ENCODE measurements at places on chromosomes 12 and 14.
A peak's percentile ranks its signal among the peaks of the same experiment; 100 is the strongest.

DNA sequence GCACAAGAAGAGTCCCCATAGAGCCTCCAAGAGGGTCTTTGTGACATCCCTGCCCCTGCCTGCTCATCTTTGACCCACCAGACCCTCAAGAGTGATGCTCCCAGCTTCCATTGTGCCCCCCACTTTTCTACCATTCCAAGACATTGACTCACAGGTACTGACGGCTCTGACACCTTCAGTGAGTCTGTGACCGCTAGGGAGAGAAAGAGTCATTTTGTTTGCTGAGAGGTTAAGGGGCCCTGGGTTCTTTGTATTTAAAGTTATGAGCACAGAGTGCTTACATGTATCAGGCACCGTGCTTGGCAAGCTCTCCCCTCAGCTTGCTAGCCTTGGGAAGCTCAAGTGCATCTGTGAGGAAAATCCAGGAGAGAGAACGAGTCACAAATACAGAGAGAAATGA, 7.1 kb upstream of the KRT82 start:
- no peak for DNase-seq

- no peak for DNase-seq
Measured at GRCh38 chr14:98946940-98947339, 325.1 kb downstream of the BCL11B start.

DNA sequence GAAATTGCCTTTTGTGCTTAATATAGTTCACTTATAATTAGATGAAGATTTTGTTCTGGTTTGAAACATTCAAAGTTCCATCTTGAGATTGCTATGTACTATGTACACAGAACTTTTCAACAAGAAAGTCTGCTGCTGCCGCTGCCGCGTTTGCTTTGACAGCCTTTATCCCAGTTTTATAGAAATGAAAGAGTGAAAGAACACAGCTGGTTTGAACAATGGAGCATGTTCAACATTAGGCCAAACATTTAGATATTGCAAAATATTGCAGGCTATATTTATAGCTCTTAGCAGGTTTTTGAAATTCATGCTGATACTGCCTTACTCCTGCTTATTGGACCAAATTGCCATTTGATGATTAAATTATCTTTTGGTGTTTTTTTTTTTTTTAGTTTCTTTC, 299.8 kb upstream of the PRKD1 start:
- DNase-seq: no peak

DNA sequence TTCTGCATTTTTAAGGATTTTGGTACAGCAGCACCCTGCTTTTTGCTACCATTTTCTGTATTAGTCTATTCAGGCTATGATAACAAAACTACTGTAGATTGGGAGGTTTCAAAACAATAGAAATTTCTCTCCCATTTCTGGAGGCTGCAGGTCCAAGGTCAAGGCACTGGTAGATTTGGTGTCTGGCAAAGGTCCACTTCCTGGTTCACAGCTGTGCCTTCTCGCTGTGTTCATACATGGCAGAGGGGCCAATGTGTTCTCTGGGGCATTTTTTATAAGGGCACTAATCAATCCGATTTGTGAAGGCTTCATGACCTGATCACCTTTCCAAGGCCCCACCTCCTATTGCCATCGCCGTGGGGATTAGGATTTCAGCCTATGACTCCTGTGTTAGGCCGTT, 268.1 kb upstream of the RTL1 start:
- no peak for DNase-seq

DNA sequence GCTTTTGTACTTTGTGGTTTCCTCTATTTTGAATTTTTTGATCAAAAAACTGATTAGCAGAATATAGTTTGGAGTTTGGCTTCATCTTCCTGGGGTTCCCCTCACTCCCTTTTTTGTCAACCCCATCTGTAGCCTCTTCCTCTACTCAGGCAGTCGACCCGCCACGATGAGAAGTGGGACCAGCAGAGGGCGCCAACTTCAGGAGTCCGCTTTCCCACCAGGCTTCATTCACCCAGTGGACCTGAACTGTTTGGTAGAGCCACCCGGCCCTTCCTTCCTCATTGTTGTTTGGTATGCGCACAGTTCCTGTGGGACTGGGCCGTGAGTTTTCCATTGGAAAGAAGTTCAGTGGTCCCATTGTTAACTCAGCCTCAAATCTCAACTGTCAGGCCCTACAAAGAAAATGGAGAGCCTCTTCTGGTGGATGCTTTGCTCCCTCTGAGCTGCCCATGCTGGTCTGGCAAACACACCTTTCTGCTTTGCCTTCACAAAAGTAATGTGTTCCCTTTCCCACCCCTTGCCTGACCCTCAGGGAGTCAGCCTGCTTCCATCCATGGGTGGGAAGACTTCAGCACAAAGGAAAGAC, 21.7 kb downstream of the TMBIM6 start:
- peak; percentile 82 for DNase-seq

DNA sequence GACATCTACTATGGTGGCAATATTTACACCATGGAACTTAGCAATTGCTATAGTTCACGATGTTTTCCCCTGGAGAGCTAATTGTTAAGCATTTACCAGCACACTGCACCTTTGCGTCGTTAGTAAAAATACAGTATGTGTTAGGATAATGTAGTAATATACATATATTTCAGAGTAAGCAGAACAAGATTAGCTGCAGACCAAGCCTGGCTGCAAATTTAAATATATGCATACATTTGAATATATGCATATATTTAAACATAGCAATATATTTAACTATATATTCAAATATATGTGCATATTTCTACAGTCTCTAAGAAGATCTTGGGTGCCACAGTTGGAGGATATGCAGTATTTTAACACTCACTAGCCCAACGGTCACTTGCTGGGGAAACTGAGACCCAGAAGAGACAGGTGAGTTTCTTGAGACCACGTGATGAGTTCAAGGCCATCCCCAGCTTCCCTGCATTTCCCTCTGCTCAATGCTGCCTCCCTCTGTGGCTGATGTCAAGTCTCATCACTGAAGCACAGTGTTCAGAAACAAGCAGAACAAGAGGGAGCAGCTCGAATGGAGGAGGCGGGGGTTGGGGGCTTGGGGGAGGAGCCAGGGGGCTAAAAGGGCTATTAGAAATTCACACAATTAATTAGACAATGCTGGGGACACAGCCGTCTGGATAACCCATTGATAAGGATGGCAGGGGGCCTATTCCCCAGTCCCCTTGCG, 708.0 kb downstream of the MED13L start:
- no peak for DNase-seq

DNA sequence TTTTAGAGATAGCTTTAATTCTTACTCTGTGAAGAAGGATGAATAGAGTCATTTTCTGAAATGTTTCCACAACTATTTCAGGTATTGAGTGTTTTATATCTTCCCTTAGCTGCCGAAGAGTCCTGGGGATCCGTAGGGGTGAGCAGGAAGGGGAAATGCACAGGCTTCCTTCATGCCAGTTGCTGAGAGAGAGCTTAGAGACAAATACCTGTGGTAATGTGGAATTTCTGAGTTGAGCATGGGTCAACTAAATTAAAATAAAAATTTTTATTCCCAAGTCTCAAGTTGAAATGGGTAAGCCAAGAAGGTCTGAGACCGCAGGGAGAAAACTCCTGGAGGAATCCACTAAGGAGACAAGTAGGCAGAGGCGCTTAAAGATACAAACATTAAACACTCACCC, 185.7 kb downstream of the DAD1 start:
- no peak for DNase-seq

DNA sequence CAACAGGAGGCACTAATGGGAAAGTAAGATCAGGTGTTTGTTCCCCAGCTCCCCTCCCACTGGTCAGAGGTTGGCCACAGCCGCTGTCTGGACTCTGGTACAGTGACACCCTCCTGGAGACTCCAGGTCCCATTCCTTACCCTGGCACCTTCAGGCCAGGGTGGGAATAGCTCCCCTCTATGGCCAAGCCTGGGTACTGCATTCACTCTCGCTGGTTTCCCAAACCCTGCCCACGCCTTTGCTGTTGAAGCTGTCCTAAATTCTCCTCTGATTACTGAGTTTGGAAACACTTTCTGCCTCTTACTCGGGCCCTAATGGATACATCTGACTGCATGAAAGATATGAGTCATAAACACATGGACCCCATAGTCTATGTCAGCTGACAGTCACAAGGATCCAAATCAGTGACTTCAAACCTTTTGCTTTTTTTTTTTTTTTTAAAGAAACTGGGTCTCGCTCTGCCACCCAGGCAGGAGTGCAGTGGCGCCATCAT, 17.9 kb downstream of the HRK start:
- DNase-seq: no peak

- DNase-seq: no peak
Measured at GRCh38 chr12:106985479-106985878, 1.5 kb downstream of the MTERF2 start.

DNA sequence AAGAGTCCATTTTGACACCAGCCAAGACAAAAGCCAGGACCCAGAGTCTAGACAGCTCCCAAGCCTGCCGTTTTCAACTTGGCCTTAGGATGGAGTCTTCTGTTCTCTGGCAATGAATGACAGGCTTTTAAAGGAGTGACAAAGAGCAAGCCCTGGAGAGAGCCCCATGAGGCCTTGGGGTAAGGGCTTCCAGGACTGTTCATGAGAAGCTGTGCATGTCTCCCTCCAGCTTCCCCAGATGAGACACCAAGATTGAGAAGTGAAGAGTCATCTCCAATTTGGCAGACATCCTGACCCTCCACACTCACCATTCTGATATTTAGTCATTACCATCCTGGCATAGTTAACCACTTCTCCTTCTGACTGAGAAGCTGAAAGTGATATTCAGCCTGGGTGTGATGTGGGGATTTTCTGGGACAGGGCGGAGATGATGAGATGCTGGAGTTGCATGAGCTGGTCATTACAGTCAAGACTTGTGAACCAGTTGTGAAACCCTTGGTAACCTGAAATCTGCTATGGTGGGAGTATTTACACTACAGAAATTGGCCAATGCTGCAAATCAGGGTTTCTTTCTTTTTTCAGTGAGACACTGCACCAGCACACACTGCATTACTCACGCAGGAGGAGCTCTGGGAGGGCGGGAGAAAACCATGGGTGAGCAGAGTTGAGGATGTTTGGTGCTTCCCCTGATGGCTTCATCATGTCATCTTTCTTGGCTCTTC, 77.8 kb downstream of the VCPKMT start:
- DNase-seq: no peak

DNA sequence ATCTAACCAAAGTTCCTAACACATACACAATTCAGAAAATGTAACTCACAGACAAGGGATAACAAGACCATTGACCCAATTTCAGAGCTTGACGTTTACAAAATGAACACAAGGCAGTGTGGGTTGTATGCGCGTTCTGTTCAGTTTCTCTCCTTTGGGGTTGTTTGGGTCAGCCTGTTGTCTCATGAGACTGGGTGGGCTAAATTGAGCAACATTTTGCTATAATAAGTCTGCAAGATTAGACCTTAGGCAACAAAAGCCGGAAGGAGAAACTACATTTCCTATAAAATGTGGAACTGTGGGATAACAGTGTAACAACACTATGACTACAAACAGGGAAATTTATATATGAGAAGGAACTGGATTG, 18.8 kb upstream of the LTA4H start:
- no peak for DNase-seq

GRCh38 chr12:19614601-19615383, 175.5 kb downstream of the AEBP2 start:
- DNase-seq: no peak

- peak; percentile 94 for DNase-seq
Measured at GRCh38 chr14:105180592-105181548, at the start of gene NUDT14. TSS of gene NUDT14 (minus strand) at chr14:105181312. CDS start at chr14:105181209, 103 bp downstream.

DNA sequence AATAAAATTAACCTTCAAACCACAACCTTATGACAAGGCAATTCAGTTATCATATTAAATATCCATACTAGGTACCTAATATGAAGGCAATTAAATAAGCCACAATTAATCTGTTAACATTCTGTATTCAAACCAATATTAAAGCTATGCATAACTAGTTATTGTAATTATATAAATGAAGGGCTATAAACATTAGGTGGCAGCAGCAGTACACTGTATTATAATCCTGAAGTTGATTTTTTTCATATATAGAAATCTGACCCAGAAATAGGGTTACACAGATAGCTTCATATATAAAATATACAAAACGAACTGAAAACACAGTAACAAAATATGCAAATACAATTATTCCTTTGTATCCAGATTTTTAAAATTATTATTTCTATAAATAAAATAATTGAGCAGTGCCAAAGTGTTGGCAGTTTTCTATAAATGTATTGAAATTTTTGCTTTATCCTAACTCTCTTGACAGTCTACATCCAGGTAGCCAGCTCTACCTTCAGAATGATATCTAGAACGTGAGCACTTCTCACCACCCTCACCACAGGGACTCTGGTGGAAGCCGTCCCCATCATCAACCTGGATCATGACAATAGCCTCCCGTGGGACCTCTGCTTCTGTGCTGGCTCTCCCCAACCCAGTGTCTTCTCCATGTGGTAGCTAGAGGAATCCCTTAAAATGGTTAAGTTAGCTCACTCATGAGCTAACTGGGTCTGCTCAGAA, 136.2 kb downstream of the MED13L start:
- DNase-seq: no peak

GRCh38 chr12:65779091-65779642, 45.1 kb upstream of the HMGA2 start:
- DNase-seq: no peak

DNA sequence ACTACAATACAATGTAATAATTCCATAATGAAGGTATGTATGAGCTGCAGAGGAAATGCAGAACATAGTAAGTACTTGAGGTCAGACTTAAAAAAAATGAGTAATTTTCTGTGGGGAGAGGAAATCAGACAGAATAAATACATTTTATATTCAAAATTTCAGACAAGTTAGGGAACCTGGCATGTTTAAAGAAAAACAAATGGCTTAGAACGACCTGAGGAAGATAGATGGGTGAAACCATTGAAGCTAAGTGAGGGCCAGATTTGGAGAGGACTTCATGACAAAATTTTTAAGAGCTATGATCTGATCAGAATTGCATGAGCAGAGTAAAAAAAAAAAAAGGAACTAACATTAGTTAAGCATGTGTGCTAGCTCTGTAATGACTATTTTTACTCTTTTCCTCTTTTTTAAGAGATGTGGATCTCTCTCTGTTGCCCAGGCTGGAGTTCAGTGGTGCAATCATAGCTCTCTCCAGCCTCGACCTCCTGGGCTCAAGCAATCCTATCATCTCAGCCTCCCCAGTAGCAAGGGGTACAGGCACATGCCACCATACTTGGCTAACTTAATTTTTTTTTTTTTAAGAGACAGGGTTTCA, 157.6 kb upstream of the PDE3A start:
- DNase-seq: no peak
